ENCODE measurements at places on chromosomes 2 and 18.

GRCh38 chr18:49678440-49678839, 116.6 kb downstream of the LIPG start:
- no peak for DNase-seq

- no peak for DNase-seq
Measured at GRCh38 chr2:152696476-152696875, 20.8 kb downstream of the PRPF40A start.

DNA sequence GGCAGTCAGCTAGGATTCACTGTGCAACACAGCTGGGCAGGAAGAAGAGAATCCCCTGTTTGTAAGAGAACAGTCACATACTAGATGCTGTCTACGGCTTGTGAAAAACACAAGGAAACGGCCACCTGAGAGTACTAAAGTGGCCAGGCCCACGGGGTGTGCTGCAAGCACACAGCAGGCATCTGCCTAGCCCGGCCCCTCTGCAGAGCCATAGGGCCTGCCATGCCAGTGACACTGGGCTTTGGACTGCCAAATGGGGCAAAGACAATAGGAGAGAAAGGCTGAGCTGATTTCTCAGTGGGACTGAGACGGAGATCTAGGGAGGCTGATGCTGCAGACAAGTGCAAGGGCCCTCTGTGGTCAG, 10.3 kb downstream of the TUBB6 start:
- DNase-seq, result no peak

DNA sequence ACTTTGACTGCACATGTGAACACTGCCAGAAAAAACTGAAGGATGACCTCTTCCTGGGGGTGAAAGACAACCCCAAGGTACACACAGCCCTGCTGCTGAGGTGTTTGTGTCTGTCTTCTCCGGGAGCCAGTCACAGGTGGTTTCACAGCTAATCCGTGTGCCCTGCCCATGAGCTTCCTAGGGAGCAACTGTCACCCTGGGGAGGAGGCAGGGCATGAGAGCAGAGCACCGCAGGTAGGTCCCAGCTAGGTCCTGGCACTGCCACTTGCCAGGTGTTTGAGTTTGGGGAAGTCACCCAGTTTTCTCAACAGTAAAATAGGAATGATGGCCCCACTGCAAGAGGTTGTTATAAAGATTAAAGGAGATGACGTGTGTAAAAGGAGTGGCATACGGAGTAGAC, 29.1 kb downstream of the SMYD1 start:
- no peak for DNase-seq

- no peak for DNase-seq
Measured at GRCh38 chr2:152200565-152201465, 25.3 kb upstream of the STAM2 start.

- no peak for DNase-seq
Measured at GRCh38 chr2:168369031-168369430, 87.0 kb upstream of the CERS6 start.

GRCh38 chr18:79513381-79514081, 117.8 kb downstream of the NFATC1 start:
- no peak for DNase-seq

DNA sequence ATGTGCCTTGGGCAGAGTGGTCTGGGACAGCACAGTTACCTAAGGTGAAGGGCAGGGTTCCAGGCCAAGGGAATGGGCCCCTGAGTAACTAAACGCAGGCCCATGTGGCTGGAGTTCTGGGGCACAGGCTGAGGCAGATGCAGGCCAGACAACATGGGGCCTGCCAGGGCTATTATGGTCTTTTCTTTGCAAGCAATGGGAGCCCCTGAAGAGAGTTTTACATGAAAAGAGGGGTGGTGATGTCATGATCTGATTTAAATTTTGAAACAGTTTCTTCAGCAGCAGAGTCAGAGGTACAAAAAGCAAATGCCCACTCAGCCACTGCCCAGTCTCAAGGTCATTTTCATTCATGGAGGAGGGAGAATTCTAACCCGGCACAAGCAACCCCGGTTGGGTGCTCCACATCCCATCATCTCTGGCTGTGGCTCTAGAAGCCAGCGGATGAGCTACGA, 5.6 kb downstream of the CHST10 start:
- no peak for DNase-seq

DNA sequence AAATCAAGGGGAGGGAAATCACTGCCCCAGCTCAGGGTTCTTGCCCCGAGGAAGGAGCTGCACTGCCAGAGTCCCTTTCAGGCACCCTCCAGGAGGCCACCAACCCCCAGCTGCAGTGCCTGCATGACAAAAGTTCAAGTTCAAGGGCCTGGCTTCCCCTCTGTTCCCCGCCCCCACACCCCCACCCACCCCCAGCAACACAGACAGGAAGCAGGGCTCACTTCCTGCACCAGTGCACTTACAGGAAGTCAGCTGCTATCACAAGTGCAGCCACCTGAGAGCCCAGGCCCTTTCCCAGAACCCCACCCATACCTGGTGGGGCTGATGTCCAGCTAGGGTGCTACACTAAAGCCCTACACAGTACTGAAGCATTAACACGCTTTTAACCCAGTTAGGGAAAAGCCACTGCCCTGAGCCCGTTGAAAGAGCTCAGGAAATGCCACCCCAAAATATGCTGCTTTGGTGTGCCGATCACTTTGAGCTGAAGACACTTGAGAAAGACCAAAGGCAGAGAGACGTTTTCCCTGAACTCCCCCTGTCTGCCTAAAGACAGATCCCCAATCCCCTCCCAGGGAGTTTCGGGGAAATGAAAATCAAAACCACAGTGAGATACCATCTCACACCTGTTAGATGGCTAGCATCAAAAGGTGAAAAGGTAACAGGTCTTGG, 109.9 kb upstream of the CAB39 start:
- peak; percentile 38 for DNase-seq

GRCh38 chr2:173970516-173970924, 5.3 kb upstream of the SP3 start:
- no peak for DNase-seq

DNA sequence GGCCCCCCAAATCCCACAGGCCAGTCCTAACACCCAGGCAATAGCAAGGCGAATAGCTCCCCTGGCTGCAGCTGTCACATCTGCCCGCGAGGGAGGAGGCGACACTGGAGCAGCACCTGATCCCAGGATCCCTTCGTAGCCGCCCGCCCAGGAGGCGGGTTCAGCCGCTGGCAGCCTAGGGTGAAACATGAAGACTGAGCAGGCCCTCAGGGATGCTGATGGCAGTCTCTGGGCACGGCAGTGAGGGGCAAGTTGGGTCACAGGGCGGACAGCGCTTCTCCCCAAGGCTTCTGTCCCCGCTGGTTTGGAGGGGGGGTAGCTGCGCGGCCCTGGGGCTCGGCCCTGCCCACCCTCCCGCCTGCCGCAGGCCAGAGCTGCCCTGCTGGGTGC, 1.9 kb downstream of the DNMT3A start:
- DNase-seq, result no peak

DNA sequence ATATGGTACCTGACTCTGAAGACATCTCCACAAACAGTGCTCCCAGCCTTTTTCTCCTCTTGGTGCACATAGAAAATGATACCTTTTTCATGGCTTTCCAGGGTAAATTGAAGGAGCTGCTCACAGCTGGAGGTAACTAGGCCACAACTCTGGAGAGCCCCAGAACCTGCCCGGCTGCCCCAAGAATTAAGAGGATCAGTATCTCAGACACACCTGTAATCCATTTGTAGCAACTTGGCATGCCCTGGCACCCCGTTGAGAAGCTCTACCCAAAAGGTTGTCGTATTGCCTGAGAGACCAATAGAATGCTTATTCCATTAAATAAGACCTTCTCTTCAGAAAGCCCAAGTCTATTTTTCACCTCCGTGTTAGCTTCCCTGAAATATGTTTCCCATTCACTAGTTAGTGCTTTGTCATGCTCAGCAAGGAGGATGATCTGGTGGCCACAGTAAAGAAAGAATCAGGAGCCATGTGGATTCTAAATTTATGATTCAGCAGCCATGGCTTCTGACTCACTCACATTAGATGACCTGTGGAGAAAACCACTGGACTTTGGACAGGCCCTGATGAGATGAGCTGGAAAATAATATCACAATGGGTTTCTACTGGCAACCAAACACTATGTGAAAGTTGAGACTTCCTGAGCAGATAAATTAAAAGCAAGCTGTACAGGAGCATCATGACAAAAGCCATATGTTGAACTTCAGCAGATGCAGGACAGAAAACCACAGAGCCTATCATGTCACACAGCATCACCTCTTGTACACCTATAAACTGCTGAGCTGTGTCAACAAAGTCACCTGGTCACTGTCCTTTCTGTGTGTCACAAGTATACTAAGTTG, 253.3 kb upstream of the OSR1 start:
- no peak for DNase-seq

DNA sequence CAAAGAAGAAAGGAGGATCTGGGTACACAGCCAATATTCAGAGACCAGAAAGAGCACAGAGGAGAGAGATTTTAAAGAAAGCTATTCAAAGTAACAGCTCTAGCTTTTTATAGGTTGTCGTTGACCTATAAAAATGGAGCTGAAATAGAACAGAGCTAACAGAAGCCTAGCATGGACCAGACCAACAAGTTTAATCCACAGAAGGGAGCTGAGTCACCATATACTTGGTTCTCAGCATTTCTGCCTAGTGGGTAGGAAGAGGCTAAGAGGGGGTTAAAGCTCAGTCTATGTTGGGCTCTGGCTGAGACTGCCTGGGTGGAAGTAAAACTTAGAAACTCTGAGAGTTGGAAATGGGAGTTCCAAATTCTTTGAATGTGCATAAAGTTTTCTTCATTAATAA, 678.0 kb upstream of the CDH2 start:
- no peak for DNase-seq

DNA sequence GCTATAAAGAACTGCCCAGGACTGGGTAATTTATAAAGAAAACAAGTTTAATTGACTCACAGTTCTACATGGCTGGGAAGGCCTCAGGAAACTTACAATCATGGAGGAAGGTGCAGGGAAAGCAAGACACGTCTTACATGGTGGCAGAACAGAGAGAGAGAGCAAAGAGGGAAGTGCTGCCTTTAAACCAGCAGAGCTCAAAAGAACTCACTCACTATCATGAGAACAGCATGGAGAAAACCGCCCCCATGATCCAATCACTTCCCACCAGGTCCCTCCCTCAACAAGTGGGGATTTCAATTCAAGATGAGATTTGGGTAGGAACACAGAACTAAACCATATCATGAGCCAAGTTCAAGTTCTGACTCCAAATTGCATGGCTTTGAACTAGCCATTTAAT, 62.8 kb upstream of the PPP1CB start:
- no peak for DNase-seq

- DNase-seq, result no peak
Measured at GRCh38 chr2:29749843-29750242, 171.5 kb downstream of the ALK start.

DNA sequence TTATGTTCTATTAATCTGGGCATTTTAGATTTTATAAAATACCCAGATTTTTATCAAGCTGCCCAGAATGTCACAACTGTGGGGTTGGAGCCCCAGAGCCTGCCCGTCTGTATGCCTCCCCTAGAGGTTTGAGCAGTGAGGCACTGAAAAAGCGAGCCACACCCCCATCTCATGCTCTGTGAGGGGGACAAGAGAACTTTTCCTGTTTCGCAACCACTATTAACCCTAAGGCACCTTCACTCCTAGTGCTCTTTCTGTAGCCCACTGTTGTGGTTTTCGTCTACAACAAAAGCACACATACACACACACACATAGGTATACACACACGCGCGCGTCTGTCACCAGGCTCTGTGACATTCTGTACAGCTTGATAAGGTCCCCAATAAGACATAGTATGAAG, 38.0 kb downstream of the DCDC2C start:
- no peak for DNase-seq

DNA sequence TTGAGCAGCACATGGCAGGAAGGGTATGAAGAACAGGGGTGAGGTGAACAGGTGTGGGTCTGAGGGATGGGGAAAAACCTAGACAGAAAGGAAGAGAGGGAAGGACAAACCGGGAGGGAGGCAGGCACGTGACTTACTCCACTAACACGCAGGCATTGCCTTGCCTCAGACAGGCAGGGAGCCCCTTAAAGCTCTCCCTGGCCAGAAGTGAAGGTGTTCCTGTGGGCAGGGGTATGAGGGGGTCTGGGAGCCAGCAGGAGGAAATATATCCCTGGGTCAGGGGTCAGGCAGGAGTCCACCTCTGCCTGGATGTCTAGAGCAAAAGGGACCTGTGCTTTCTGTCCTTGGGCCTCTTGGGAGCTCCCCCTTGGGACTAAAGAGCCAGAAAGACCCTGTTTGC, 135.3 kb upstream of the EPAS1 start:
- no peak for DNase-seq

- DNase-seq, result no peak
Measured at GRCh38 chr18:35289293-35289692, 736 bp downstream of the ZSCAN30 start.

- DNase-seq, result no peak
Measured at GRCh38 chr2:63046552-63046951, 4.1 kb upstream of the OTX1 start.

Data from activated gamma-delta T cell treated with anti-CD3 and anti-CD28 coated beads, Interleukin-2, amount 50 U/mL, for 16 hours (primary cell).